ENCODE measurements at places on chromosomes 2 and 18.

GRCh38 chr2:74831693-74832530 is 2.0 kb upstream of the HK2 start:
- DNase-seq = no peak

DNA sequence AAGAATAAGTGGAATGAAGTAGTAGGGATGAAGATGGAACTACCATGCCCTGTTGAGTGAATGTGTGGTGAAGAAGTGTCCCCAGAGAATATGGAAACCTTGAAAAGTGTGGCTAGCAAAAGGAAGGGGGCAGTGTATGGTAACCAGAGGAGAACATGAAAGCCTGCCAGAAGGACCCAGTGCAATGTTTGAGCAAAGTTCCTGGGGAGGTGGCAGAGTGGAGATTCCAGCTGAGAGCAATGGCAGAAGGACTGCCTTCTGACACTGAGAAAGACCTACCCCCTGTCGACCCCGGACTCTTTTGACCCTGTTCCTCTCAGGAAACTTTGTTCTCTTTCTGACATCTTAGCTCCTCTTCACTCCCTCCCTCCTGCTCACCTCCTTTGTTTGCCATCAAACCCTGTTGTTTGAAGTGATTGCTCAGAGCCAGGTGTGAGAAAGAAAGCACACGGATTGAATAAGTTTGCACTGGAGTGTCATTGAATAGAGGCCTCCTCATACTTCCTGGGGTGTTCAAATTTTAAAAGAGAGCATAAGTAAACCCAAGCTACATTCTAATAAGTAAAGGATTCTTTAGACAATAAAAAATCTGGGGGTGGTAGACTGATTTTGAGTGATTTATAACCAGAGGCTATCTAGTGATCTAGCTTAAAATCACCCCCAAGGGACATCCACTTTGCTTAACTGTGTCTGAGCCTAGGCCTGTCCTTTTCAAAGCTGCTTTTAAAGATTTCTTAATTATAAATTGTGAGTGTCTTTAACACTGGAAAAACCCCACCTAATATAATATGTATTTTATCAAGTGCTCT is 57.1 kb downstream of the TRIB2 start:
- DNase-seq = no peak

DNA sequence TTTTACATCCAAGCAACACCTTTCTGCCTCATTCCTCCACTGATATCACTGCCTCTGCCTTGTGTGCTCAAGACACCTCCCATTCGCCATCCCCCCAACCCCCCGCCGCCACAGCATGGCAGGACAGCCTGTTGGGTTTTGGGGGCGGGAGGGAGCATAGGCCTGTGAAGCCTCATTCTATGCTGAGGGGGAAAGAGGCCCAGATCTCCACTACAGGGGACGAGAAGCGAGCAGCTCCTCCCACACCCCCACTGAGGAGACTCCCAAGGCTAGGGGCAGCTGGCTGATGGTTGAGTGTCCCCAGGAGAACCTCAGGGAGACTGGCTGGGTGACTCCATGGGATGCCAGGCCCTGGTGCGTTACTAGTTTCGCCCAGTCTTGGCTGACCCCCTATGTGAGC is 214.3 kb upstream of the SIX2 start:
- DNase-seq = no peak

GRCh38 chr18:9898792-9899549 is 13.2 kb downstream of the TXNDC2 start:
- DNase-seq = no peak

- no peak for DNase-seq
Measured at GRCh38 chr2:222673883-222674282, 2.4 kb downstream of the MOGAT1 start.

DNA sequence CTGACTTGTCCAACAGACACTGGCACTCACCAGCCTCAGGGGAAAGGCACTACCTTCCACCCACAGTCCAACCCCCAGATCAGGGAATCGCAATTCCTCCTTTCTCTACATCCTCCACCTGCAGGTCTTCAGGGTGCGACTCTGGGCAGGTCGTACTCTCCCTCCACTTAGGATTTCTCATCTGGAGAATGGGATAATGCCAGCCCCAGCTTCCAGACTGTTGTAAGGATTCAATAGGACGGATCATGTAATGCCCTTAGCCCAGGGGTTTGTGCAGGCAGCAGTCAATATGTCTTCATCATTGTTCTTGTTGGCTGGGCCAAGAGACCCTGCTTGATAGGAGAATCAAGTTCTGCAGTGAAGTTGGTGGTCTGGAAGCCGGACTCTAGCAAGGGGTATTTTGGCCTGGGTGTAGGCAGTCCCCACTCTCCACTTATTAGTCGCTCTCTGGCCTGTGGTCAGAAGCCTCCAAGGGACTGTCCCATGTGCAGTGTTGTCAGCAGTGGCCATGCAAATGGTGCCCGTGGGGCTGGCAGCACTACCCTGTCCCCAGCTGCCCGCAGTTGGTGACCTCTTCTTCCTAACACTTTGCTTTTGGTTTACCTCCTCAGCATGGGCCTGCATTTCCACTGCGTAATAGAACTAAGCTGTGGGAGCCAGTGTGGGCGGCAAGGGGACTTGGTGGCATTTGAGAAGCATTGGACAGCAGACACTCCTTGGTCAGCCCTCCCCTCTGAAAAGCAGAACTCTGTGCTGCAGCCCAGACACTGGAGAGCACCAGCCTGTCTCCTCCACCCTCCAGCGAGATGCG is 172.4 kb upstream of the HS6ST1 start:
- no peak for DNase-seq

DNA sequence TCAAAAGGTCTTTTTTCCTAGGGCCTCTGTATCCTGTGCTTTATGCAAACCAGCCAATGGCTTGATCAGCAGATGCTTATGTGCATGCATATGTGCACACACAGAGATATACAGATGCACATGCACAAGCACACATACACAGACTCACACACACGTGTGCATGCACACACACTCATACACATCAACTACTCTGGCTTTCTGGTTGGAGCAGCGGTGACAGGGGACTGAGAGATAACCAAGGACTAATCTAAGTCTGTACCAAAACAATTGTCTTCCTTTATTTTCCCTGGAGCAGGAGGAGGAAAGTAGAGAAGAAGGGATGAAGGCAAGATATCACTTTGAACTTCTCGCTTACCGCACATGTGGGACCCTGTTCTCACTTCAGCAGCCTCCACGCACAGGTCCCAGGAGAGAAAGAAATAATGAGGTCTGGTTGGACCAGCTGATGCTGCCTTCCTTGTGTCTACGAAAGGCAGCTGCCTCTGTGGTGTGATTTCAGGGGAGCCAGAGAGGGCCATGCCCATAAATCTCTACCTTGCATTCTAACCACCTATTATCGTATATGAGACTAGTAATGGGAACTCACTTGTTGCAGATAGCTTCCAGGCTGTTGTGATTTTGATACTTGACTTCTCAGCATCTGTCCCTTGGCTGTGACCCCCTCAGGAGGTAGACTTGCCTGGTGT is 338.0 kb downstream of the EN1 start:
- no peak for DNase-seq

DNA sequence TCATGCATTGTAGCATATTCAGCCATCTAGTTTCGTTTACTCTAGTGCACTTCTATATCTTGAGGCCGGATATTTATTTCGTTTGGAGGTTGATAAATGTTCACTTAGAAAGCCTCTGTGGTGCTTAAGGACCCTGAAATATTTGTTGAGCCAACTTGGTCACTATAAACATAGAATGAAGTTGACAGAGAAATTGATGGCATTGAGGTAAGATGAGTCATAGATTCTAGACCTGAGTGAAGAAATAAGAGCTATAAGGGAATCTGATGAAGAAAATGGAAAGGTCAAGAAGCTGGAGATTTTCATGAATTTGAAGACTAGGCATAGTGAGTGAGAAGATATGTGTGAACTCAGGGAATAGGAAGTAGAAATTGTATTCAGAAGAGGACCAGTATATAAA is 35.9 kb downstream of the EPC2 start:
- DNase-seq = no peak

GRCh38 chr2:101300164-101300563 is 8.3 kb downstream of the RNF149 start:
- no peak for DNase-seq

DNA sequence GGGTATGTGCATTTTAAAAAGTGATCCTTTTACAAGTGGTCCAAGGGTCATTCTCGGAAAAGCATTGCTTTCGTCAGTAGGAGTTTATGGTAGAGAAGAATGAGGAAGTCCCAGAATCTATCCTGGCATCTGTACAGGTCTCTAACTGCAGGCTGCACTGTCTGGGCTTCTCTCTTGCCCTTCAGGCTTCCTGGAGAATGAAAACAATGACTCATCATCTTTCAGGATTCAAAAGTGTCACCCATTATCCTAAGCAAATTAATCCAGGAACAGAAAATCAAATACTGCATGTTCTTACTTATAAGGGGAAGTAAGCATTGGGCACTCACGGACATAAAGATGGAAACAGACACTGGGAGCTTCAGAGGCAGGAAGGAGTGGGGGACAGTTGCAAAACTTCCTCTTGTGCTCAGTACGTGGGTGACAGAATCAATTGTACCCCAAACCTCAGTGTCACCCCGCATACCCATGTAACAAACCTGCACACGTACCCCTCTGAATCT is 60.2 kb upstream of the TXNDC2 start:
- peak; percentile 62 for DNase-seq

DNA sequence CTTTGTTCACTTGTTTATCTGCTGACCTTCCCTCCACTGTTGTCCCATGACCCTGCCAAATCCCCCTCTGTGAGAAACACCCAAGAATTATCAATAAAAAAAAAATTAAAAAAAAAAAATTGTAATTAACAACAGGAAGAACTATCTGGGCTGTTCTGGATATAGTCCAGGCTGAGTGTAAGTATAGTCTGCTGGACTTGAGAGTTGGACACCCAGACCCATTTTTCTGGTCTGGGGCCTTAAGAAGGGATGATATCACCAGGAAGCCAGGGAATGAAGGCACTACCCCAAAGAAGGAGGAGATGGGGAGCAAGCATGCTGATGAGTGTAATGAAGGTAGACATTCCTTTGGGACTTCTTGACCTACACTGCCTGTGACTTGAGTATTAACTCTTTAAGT is 72.1 kb upstream of the ZFP36L2 start:
- DNase-seq = no peak

DNA sequence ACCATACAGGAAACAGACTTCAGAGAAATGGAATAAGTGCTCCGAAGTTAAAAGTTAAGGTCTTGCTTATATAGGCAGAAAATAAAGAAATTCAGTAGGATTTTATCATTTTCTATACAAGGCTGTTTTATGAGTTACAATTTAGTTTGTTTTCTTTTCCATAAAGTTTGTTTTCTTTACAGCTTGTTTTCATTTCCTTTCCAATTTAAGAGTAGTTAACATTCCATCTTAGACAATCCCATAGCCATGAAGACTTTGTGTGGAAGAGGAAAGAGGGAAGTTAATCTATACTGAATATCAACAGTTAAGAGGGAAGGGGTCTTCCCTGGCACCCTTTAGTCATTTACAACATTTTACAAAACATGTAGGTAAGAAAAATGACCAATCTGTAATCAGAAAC is 26.5 kb downstream of the TTC32 start:
- DNase-seq = no peak

DNA sequence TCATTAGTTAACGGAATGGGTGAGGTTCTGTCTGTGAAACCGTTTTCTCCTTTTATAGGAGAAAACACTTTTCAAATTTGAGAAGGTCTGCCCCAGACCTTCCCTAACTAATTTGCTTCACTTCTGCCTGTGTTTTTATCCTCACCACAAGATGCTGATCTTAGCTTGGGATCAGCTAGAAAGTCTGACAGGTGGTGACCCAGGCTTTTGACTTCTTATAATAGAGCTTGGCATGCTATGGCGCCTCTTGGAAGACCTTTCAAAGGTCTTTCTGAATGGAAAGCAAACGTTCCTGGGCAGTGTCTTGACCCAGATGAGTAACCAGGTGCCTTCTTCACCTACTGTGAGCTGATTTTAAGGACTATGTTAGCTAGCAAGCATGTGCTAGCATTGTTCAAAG is 91.4 kb downstream of the LYPD6 start:
- peak; percentile 55 for DNase-seq

- DNase-seq = no peak
Measured at GRCh38 chr2:110662560-110662959, 15.3 kb downstream of the BUB1 start.

GRCh38 chr2:75431763-75432162 is 129.0 kb downstream of the EVA1A start:
- no peak for DNase-seq

- DNase-seq = no peak
Measured at GRCh38 chr2:70657246-70657645, 103.6 kb upstream of the TGFA start.

- no peak for DNase-seq
Measured at GRCh38 chr2:128834880-128835252, 516.2 kb upstream of the HS6ST1 start.

DNA sequence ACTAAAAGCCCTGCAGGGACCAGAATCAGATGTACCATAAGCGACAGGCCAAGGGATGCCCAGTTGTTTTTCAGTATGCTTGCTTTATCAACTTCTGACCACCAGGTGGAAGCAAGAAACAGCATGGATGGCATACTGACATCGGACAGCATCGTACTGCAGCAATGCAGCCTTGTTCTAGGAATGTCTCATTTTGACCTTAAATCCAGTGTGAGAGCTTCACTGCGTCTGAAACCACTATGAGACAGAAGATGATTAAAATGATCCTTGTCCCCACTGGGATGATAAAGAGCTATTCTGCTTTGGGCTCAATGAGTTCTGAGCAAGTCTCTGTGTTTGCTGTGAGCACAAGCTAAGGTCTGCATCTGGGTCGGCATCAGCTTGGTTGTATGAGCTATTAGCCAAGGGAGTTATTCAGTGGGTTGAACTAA is 54.3 kb downstream of the CDK15 start:
- peak; percentile 80 for DNase-seq

- DNase-seq = no peak
Measured at GRCh38 chr2:169066897-169067296, 2.5 kb upstream of the DHRS9 start.

DNA sequence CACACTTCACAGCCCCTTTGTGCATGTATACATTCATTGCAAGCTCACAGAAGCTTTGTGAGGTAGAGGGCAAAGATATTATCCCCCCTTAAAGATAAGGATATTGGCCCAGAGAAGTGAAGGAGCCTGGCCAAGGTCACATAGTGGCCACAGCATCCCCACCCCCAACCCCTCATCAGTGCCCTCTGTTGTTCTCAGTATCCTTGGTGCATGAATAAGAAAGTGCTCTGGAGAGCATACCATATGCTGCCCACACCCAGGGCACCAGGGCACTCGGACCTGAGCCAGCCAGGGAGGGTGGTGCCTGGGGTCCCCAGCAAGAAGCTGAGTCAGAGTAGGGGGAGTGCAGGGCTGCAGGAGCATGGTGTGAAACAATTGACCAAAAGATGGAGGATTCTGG is 3.3 kb downstream of the DYSF start:
- no peak for DNase-seq

GRCh38 chr18:55003695-55004094 is 44.4 kb upstream of the CCDC68 start:
- no peak for DNase-seq

DNA sequence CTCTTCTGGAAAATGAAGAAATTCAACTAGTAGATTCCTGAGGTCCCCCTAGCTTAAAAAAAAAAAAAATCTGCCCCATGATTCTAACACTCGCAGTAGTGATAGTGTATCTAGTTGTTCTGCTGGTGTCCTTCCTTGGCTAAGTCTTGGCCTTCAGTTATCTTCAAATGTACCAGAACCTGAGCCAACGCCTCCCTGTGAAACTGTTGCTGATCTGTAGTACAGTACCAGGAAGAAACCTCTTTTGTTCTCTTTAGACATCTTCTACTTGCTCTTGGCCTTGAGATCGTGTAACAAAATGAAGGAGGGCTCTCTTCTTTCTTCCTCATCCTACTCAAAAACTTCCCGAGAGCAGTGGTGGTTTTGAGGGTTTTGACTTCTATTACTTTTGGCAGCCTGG is 31.0 kb downstream of the PLEK start:
- no peak for DNase-seq

GRCh38 chr18:24841536-24841935 is 381.1 kb downstream of the HRH4 start:
- no peak for DNase-seq

All from myocyte (in vitro differentiated cells).